ENCODE measurements at places on chromosomes 5 and 9.

DNA sequence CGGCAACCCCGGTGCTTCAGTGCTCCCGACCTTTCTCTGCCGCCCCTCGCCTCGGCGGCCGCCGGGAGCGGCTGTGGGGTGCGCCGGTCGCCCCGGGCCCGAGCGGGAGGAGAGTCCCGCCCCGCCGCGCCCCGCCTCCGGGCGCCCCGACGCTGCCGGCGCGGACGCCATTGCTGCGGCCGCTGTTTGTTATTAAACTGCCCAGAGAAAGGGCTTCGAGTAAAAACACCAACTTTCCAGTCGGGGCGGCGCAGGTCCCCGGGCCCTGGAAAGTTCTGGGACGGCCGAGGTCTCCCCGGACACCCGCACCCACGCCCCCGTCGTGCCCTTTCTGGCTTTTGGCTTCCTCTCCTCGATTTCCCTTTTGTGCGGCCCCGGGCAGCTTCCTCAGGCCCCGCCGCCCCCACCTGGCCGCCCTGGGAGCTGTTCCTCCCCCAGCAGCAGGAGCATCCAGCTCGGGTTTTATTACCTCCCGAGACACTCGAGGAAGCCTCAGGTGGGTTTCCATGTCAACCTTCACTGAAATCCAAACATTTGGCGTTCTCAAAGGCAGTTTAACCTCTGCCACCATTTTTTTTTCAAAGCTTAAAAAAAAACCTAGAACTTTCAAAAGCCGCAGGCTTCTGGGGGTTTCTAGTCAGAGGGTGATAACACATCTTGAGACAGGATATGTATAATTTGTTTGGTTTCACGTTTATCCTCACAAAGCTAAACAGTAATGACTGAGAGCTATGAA, 334.4 kb downstream of the CWC27 start:
- peak; percentile 20 for DNase-seq

DNA sequence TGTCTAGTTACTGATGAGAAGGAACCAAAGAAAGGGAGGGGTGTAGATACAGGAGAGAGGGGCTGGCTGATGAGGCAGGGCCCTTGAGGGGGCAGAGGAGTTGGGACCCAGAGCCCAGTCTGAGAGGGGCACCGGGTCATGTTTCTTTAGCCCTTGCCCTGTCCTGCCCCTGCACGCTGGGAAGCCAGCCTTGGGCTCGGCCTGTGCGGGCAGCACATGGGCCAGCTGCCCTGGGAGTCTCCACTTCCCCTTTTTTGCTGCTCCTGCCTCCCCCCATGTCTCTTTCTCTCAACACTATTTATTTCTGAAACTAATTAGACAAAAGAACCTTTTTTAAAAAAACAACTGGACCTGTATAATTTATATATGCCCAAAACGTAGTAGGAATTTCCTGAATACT, 20.5 kb downstream of the MVB12B start:
- DNase-seq: peak; percentile 32

DNA sequence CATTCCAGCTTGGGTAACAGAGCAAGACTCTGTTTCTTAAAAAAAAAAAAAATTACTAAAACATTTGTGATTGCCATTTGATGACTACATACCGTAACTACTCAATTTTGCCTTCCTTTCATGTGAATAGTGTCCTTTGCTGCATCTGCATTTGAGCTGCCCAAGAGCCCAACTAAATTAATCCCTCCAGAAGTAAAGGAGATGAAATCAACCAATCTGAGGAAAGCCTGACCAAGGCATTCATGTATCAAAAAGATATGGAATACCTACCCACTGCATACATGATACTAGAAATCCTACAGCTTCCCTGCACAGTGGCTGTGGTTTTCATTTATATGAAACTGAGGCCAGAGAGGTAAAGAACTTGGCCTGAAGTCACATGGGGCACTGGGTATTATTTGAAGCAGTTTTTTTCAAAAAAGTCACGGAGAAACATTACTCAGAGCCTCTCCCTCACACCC, 177.5 kb downstream of the AOPEP start:
- DNase-seq: no peak

DNA sequence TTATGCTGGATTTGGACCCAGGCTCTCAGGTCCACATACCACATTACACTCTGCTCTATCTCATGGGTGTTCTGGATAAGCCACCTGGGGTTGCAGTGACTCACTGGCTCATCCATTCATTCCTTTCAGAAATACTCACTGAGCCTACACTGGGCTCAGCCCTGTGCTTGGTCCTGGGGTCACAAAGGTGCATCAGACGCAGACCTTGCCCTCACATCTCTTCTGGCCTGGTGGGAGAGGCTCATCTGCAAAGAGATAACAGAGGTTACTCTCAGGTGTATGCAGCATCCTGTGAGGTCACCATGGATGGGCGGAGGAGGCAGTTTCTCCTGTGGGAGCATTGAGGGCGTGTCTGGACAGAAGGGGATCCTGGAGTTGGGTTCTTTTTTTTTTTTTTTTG, 12.1 kb downstream of the CDHR2 start:
- DNase-seq: no peak

DNA sequence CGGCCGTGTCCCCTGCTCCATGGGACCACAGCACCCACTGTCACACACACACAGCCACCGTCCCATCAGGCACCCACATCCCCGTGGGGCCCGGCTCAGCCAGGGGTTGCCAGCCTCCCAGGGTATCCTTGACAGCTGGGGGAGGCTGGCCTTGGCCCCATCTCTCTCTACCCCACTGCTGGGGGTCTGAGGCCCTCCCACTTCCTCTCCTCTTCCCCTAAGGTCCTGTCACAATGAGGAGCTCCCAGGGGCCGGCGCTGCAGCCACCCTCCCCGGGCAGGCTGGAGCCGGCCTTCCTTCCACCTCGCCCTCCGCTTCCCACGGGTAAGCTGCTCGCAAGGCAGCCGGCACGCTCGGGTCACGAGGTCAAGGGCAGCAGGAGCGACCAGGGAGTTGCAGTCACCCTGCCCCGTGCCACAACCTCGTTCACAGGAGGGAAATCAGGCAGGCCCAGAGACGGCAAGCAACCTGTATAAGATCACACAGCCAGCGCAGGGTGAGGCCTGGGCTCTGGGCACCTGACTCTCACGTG, 38.6 kb upstream of the NOTCH1 start:
- no peak for DNase-seq

- DNase-seq: no peak
Measured at GRCh38 chr5:168423971-168424370, 62.3 kb upstream of the RARS1 start.

DNA sequence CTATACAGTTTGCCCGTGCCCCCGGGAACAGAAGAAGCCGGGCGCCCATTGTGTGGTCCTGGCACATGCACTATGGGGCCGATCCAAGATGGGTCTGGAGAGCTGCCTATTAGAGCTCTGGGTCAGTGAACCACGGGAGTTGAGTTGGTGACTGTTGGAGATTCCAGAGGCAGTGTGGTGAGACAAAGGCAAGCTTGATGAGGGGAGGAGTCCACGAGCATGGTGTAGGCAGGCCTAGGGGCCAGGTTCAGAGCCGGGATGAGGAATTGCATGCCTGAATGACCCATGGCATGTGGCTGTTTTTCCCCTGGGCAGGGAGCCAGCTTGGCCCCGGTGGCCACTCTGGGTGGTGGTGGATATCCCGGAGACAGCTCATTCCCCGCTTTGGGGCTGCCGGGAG, 84.4 kb upstream of the STC2 start:
- no peak for DNase-seq

GRCh38 chr9:130235558-130236435, 29.8 kb upstream of the HMCN2 start:
- no peak for DNase-seq

GRCh38 chr5:165999693-166000320, 2291.6 kb upstream of the WWC1 start:
- no peak for DNase-seq

DNA sequence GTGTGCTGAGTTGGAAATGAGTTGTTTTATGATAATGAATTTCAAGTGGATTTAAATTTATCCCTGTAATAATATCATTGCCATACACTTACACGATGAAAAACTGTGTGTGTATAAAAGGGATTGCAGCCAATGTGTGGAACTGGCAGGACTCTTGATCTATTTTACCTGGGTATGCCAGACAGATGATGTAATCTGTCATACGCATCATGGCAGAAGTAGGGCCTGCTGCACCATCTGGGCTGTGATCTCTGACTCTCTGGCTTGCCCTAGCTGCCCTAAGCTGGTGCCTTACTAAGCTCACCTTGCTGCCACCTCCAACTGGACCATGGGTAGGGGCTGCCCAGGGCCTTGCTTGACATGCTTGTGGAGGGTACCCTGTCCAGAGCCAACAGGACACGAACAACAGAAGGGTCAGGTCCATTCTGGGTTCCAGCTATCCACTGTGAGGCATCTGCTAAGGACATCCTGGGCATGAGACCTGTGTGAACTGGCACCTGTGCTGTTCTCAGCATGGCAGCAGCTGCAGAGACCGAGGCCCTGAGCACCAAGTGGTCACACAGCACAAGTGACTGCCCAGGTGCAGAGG, 184.2 kb downstream of the FSTL4 start:
- DNase-seq: no peak

DNA sequence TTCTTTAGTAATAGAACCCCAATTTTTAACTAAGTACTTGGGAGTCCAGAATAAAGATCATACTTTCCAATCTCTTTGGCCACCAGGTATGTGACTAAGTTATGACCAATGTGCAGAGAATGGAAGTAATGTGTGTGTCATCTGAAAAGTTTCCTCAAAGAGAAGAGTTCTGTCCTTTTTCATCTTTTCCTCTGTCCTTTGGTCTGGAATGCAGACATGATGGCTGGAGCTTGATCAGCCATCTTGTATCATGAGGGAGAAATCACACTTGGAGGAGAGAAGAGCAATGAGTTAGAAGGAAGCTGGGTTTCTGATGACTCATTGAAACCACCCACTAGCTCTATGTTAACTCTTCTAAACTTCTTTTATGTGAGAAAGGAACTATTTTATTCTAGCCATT, 5.5 kb upstream of the CPEB4 start:
- peak; percentile 40 for DNase-seq

DNA sequence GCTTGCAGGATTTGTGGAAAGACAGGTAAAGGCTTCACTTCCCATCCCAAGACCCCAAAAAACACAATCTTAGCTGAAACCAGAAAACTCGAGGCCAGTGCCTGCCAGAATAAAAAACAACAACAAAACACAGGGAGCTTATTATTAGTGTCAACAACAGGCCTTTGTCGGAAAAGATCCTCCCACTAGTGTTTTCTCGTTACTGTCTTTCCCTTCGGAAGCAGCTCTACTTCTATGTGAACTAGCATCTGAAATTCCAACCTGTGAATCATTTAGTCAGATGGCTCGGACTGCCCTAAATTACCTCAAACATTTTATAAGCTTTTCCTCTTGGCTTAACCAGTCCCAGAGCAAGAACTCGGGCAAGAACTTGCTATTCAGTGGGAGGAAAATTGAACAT, 122.2 kb upstream of the GNA14 start:
- no peak for DNase-seq

GRCh38 chr5:2709976-2710689, 41.3 kb downstream of the IRX2 start:
- DNase-seq: no peak

- DNase-seq: peak; percentile 76
Measured at GRCh38 chr9:114364134-114365041, 23.4 kb downstream of the AKNA start.

Data from inflammatory macrophage treated with lipopolysaccharide for 1 hour (primary cell).